Stimulated activated CD4-positive, alpha-beta T cell treated with anti-CD3 and anti-CD28 coated beads, Interleukin-12 subunit alpha, Interleukin-12 subunit beta, amount 100 ng/mL, for 48 hours (primary cell): ENCODE measurements at places on chromosomes 5 and 9.

DNA sequence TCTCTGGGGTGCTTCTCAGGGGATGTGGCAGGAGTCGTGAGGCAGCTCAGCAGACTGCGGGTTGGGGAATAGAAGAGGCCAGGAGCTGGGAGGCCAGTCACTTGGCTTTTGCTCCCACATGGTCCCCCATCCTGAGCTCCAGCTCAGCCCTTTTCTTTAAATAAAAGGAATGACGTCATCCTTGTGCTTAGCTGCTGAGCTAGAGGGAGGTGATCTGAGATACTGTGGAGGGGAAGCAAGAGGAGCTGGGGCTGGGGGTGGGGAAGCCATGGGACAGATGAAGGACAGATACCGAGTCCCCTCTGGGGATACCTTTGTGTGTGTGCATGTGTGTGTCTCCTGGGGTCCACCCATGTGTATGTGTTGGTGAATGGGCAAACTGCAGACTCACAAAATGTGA is 89.0 kb upstream of the ARAP3 start:
- no peak for DNase-seq

DNA sequence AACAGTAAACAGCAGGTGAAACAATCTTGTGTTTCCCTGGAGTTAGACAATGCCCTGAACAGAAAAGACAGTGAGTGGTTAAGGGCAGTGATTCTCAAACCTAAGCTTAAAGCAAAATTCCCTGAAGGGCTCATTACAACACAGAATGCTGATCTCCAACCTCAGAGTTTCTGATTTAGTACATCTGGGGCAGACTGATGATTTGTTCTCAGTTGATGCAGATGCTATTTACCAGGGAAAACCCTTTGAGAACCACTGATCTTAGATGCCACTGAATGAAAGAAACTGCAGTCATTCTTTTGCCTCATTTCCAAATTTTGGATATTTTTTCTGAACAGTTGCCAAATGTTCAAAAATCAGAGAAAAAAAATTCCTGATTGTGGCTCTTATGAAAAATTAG is 18.7 kb upstream of the ADAM19 start:
- DNase-seq, result no peak

DNA sequence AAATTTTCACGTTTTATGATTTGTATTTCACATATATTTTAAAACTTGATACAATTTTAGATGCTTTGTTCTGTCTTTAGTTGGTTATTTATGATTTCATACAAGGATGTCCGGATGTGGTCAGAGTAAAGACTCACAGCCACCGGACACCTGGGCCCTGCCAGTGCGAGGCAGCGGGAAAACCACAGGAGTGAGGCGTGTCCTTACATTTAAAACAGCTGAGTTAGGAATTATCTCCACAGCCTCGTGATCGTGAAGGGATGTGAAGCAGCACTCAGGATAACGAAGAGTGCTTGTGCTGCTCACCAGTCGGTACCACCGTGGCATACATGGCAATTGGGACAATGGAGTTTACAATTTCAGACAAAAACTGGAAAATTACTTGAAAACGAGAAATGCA is 14.0 kb downstream of the SNX18 start:
- DNase-seq, result no peak

DNA sequence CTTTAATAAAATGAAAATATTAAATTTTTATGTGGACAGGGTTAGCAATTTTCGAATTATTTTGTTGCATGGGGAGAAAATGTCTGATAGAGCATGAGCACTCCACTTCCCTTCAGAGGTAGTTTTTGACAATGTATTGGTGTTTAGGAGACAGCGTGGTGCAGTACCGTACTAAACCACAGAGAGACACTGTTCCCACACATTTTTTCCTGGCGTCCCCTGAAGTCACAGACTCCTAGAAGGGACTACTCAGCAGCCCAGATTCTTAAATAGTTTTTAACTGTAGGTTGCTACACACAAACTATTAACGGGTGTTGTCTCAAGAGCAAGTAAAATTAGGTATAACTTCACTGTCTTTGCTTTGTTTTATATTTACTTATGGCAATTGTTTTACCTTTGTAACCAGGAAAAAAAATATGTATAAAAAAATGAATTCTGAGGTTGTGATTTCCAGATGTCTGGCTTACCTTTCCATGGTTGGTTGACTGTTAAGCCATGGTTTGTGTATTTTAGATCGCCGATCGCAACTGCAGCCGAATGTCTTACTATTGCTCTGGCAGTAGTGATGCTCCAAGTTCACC is 171.2 kb downstream of the DOCK8 start:
- DNase-seq, result no peak

DNA sequence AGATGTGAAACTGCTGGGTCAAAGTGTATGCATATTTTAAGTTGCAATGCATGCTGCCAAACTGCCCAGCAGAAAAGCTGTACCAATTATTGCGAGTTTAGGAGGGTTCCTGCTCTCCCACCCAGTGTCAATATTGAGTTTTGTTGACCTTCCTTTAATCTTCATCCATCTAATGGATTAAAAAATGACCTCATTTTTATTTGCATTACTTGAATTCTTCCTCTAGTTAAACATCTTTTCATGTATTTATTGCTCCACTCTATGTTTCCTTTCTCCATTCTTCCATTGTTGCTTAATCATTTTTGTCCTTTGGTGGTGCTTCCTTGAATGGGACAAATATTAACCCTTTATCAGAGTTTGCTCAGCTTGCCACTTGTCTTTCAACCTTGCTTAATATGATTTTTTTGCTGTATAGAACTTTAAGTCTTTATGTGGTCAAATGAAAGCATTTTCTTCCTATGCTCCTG is 32.4 kb downstream of the TLE1 start:
- DNase-seq, result no peak
